Gastroesophageal sphincter (tissue), 4 donors: ENCODE measurements at places on chromosomes 16 and 17. TPM values are rescaled to one million over a fixed set of nuclear protein-coding genes. Genes with fewer than 3 reads are reported as not detected.

- ATAC-seq = no peak
Measured at GRCh38 chr17:2835780-2836179, 39.5 kb downstream of the RAP1GAP2 start.

GRCh38 chr16:2720719-2721633 is 952 bp upstream of the PRSS27 start:
- ATAC-seq = peak; percentile 95

- ATAC-seq = no peak
Measured at GRCh38 chr16:49670627-49671026, 185.3 kb downstream of the ZNF423 start.

- ATAC-seq = no peak
Measured at GRCh38 chr16:75203096-75203495, 3.9 kb downstream of the CTRB2 start.

- ATAC-seq = no peak
Measured at GRCh38 chr17:77688369-77688768, 270.1 kb upstream of the TNRC6C start.

DNA sequence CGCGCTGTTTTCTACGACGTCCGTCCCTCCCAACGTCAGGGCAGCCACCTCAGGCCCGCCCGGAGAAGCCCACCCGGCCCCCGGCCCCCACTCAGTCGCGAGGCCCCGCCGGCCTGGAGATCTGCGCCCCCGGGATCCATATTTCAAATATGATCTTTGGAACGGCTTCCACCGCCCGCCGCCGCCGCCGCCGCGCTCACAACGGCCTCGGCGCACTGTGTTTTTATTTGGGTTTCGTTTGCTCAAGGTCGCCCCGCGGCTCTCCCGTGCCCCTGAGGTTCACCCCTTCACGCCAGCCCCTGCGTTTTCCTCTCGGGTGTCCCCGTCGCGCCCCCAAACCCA is 4.2 kb upstream of the CBX4 start:
- ATAC-seq = no peak

GPR179 gene
- not detected for total RNA-seq

DNA sequence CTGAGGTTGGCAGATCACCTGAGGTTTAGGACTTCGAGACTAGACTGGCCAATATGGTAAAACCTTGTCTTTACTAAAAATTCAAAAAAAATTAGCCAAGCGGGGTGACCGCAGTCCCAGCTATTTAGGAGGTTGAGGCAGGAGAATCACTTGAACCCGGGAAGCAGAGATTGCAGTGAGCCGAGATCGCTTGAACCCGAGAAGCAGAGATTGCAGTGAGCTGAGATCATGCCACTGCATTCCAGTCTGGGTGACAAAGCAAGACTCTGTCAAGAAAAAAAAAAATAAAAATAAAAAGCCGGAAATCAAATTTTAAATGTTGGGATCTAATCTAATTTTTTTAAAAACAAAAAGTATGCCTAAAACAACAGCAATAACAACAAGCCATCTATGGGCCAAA is 56.3 kb downstream of the ABCC1 start:
- ATAC-seq = no peak

KRT24 gene
- not detected for total RNA-seq

P3H4 gene
- total RNA-seq = 18.4 TPM
